GM12878 (cell line): ENCODE measurements at places on chromosomes 13 and 19. TPM values are rescaled to one million over a fixed set of nuclear protein-coding genes. Genes with fewer than 3 reads are reported as not detected.

The LGALS13 gene
- not detected in 2 replicates for total RNA-seq

The DENND1C gene
- total RNA-seq, result 50.5 and 54.3 TPM in 2 replicates

The KASH5 gene
- total RNA-seq, result 0.21 TPM in 1 of 2 replicates, not detected in the other

The ASPDH gene
- total RNA-seq, result not detected in 2 replicates

The ZNF284 gene
- 0.53 and 0.82 TPM in 2 replicates for total RNA-seq

The GPR12 gene
- not detected in 2 replicates for total RNA-seq

The PCDH20 gene
- total RNA-seq, result not detected in 2 replicates

The TMEM238 gene
- 16.9 and 17.9 TPM in 2 replicates for total RNA-seq

The TPT1 gene
- 2,627 and 2,734 TPM in 2 replicates for total RNA-seq

The RFXAP gene
- 10.6 and 13.3 TPM in 2 replicates for total RNA-seq

The C19orf33 gene
- not detected in 2 replicates for total RNA-seq

The ZNF816 gene
- total RNA-seq, result 7.0 and 8.3 TPM in 2 replicates

The MICU2 gene
- 25.9 and 26.9 TPM in 2 replicates for total RNA-seq

The SELENOV gene
- not detected in 2 replicates for total RNA-seq

The SERP2 gene
- total RNA-seq, result not detected in 2 replicates

GRCh38 chr19:2424686-2425621 lies 2.4 kb downstream of the TIMM13 start:
- DNase-seq, result no peak

- DNase-seq, result no peak
Observed at GRCh38 chr13:99384468-99384867, 77.3 kb upstream of the GPR183 start.

- no peak for DNase-seq
Observed at GRCh38 chr19:42229855-42230351, 9.8 kb downstream of the ZNF526 start.

GRCh38 chr13:43850873-43851272 lies 28.7 kb downstream of the CCDC122 start:
- DNase-seq, result no peak

- DNase-seq, result no peak
Observed at GRCh38 chr19:51628153-51628939, 1.9 kb downstream of the SIGLEC5 start.

DNA sequence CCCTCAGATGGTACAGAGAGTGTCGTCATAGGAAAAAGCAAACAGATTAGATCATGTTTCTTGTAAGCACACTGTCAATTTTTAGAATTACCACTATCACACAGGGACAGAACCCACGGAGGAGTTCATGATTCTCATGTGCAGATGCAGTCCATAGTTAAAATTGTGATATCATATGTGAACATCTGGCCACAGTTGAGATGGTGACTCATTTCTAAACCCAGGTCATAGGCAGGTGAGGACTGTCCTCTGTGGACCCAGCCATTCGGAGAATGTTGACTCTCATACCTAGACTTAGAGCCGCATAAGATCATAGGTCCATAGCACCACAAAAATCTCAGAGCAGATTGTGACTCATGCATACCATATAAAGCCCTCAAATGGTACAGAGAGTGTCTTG lies 17.8 kb upstream of the ZNF730 start:
- DNase-seq, result no peak

DNA sequence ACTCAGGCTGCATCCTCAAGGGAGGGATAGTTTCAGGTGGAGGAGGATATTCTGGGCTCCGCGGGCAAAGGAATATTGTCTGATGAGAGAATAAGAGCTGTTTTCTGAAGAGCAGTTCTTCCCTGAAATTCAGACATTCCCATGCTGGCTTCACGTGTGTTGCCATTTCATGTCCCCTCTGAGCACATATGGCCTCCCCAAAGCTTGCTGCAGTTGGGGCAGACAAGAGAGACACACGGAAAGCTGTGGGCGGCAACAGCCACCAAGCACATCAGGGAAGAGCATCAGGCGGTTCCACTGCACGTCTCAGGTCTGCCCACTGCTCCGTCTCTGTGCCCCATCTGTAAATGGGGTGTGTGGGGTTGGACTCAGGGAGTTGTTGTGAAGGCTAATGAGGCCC lies 247.5 kb upstream of the TSHZ3 start:
- DNase-seq, result no peak

- DNase-seq, result no peak
Observed at GRCh38 chr13:83825676-83826075, 56.6 kb downstream of the SLITRK1 start.

DNA sequence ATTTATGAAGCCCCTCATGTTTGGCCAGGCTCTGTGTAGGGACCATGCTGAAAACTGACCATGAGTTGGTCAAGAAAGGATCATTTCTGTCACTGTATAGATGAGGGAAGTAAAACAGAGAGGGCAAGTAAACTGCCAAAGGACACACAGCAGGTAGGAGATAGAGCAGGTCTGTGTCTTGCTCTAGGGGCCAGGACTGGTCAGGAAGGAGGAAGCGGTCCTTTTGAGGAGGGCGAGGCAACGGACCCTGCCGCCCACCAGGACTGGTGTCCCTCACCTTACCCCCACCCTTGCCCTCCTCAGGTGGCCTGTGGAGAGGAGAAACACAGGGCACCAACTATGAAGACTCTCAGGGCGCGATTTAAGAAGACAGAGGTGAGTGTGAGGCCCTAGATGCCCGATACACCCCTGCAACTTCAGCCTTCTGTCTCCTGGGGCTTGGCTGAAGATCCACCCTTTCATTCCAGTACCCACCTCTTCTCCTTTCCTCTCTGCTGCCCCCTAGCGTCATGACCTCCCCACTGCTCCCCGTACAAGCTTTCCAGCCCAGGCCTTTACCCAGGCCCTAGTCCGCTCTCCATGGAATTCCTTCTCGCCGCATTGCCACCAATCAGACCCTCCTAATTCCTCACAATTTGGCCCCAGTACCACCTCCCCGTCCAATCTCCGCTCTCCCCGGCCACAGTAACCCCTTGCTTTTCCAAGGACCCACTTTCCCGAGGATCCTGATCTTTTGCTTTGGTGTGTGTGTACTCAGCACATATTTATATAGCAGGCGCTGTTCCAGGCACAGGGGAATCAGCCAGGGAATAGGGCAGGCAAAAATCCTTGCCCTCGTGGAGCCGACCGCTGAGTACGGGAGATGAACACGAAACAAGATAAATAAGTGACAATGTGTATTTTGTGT lies 3.9 kb downstream of the ANKRD24 start:
- no peak for DNase-seq

DNA sequence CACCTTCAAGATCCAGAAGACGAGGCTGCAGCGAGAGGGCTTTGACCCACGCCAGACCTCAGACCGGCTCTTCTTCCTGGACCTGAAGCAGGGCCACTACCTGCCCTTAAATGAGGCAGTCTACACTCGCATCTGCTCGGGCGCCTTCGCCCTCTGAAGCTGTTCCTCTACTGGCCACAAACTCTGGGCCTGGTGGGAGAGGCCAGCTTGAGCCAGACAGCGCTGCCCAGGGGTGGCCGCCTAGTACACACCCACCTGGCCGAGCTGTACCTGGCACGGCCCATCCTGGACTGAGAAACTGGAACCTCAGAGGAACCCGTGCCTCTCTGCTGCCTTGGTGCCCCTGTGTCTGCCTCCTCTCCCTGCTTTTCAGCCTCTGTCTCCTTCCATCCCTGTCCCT lies 7.0 kb upstream of the PGLS start:
- no peak for DNase-seq

DNA sequence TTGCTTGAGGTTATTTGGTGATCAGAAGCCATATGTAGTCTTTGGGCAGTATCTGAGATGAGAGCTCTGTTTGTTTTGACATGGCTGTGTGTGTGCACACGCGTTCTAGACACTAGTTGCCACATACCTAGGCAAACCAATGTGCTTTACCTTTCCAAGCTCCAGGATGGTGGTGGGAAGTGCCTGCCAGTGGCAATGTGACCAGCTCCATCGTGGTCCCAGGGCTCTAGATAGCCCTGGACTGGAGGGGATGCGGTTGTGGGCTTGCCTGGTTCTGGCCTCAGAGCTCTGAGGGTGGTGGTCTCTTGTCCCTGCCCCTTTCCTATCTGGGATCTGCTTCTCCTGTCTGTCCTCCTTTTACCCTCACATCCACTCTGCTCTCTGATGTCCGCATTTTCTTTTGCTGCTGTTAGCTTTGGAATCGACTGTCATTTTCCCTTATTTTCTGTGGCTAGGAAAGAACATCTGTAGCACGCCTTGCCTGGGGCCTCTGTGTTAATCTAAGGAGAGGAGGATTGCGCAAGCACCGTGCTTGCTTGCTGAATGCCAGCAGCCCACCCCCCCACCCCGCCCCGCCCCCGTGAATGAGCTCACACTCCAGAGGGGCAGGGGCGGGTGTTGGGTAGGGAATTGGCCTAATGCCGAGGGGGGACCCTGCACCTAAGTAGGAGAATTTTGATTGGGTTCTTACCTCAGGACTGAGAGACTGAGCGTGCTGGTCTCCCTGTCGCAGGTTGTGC lies 89.5 kb downstream of the ARHGEF7 start:
- no peak for DNase-seq

DNA sequence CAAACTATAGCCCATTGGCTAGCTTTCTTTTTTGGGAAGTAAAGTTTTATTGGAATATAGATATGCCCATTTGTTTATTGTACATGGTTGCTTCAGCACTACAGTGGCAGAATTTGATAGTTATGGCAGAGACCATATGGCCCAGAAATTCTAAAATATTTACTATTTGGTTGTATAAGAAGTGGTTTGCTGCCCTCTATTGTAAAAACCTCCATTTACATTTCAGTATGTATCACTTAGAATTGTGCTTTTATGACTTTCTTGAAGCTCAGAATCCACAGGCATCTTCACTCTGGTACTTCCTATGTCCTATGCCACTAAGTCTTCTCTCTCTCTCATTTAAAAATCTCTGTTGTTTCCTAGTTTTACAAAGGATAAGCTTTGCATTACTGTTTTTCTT lies 37.7 kb downstream of the DLEU7 start:
- no peak for DNase-seq

- DNase-seq, result no peak
Observed at GRCh38 chr19:4038057-4038456, 28.6 kb downstream of the ZBTB7A start.

GRCh38 chr13:22915442-22916082 lies 265.2 kb upstream of the SGCG start:
- no peak for DNase-seq

GRCh38 chr19:11063434-11063833 lies 25.8 kb upstream of the LDLR start:
- no peak for DNase-seq

DNA sequence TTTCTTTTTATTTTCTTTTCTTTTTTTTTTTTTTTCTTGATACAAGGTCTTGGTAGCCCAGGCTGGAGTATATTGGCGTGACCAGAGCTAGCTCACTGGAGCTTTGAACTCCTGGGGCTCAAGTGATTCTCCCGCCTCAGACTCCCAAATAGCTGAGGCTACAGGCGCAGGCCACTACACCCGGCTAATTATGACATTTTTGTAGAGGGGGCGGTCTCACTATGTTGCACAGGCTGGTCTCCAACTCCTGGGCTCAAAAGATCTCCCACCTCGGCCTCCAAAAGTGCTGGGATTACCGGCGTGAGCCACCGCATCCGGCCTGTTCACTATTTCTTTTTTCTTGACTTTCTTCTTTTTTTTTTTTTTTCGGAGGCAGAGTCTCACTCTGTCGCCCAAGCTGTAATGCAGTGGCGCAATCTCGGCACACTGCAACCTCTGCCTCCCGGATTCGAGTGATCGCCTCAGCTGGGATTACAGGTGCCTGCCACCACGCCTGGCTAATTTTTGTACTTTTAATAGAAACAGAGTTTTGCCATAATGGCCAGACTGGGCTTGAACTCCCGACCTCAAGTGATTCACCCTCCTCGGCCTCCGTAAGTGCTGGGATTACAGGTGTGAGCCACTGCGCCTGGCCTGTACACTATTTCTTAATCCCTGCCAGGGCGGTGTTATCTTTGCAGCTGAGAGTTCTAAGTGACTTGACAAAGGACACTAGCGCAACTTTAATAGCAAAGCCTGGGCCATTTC lies 37.1 kb upstream of the LSM14A start:
- no peak for DNase-seq

DNA sequence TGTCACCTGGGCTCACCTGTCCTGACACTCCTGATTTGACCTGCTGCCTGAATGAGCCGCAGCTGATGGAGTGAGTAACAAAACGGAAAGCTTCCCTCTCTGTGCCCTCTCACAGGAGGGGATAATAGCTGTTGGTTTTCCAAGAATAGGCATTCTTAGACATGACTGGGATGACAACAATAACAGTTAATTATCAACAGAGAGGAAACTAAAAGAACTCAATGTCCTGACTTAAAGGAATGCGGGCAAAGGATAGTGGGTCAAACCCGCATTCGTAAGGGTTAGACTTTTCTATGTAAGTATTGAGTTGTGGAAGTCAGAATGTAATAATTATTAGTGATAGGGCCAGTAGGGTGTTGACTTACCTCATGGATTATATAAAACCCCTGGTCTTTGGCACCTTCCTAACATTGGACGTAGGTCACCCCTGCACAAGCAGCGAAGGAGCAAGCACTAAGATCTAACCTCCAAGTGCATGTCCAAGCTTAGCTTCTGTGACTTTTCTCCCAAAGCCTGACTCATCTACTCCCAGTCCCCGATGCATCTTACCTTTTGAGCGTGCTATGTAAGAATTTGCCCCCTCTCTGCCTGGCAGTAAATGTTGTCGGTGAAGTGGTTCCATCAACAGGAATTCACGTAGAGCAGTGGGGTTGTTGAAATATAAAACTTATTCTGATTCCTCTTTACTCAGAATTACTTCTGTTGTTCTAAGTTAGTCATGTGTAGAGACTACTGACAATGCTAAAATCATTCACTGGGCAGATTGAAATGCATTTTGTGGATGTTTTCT lies 442.3 kb downstream of the FGF9 start:
- DNase-seq, result no peak

DNA sequence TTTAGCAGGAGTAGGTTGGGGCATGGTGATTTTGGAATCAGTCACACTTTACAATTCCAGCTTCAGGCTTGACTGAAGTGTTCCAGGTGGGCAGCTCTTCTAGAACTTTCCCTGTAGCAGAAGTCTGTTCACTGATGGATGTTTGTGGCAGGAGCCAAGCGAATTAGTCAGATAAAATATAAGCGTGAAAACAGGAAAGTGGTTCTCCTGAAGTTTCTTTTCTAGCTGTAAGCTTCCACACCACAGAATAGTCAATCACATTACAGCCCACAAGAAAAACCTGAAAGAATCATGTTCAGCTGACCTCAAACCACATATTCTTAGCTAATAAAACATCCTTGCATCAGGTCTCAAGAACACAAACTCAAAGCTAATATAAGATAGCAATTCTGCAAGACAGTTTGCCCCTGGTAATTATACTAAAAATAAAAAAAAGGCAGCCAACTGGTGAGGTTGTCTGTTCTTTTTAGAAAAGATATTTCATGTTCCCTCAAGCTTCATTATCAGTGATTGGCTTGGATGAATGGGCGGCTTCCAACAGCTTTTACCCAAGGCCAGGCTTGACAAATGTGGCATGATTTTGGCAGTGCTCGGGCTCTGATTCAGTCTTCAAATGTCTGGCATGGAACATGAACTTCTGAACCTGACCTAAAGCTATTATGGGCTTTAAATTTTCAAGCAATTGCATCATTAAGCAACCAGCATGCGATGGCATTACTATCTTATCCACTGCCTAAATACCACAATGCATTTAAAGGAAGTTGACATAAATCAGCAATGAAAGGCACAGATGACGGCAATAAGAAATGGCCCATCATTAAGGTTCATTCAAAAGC lies 136.8 kb downstream of the DCLK1 start:
- DNase-seq, result no peak

GRCh38 chr19:3603121-3603811 lies 3.4 kb downstream of the TBXA2R start:
- no peak for DNase-seq
